ENCODE measurements at places on chromosomes 11 and 22. TPM values are rescaled to one million over a fixed set of nuclear protein-coding genes. Genes with fewer than 3 reads are reported as not detected.

DNA sequence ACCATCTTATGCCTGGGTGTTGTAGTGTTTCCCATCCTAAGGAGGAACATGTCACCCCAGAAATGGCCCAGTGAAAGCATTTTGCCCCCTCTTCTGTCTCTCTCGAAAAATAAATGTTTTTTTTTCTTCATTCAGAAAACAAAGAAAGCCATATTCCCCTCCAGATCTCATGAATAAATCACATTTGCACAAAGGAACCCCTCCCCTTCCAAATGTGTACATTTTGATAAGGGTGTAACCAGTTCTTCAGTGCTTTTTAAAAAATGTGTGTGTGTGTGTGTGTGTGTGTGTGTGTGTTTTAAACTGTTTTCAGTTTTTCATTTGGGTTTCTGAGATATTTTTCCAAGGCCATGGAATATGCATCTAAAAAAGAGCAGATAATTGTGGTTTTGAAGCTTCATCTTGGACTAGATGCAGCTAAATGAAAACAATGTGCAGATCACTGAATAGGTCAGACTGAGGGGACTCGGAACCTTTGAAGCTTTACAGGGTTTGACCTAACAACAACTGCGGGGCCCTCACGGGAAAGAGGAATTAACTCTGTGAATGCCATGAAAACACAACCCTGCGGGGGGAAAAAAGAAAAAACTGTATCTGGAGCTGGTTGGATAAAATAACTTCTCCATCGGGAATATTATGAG lies 76.4 kb downstream of the YAP1 start:
- peaks cover 5% of the 10 kb centered on the region for H3K4me1 ChIP-seq
- H3K36me3 ChIP-seq, result no peaks in the 10 kb centered on the region
- H3K27me3 ChIP-seq, result no peaks in the 10 kb centered on the region
- H3K4me3 ChIP-seq, result no peak overlapping the region
- H3K27ac ChIP-seq, result no peak overlapping the region

CRYBA4 gene
- polyA plus RNA-seq, result 3.1 TPM

- DNase-seq, result no peak
- no peaks in the 10 kb centered on the region for H3K36me3 ChIP-seq
- H3K27me3 ChIP-seq, result no peaks in the 10 kb centered on the region
- no peak overlapping the region for H3K27ac ChIP-seq
- H3K4me3 ChIP-seq, result no peak overlapping the region
These were observed 17.8 kb upstream of the BRSK2 start for GRCh38 chr11:1371836-1372465.

RAG2 gene
- polyA plus RNA-seq, result not detected

DNA sequence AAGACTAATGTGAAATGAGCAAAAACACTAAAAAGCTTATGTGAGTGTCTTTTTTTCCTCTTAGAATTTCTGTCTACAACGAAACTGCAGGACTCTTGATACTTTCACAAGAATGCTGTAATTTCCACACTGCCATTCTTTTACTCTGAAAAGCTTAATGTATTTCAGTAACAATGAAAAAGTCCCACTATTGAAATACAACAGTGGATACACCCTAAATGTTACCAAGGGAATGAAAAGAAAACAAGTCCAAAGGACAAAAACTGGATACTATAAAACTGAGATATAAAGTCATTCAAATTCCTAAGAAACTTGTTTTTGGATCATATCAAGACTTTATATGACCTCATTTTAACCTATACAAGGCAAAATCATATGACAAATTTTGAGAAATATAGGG lies 77.4 kb downstream of the SOX6 start:
- no peak overlapping the region for H3K27ac ChIP-seq
- DNase-seq, result no peak
- no peaks in the 10 kb centered on the region for H3K27me3 ChIP-seq
- no peaks in the 10 kb centered on the region for H3K36me3 ChIP-seq
- no peak overlapping the region for H3K4me3 ChIP-seq

OR6T1 gene
- not detected for polyA plus RNA-seq

BIK gene
- 9.1 TPM for polyA plus RNA-seq

DNA sequence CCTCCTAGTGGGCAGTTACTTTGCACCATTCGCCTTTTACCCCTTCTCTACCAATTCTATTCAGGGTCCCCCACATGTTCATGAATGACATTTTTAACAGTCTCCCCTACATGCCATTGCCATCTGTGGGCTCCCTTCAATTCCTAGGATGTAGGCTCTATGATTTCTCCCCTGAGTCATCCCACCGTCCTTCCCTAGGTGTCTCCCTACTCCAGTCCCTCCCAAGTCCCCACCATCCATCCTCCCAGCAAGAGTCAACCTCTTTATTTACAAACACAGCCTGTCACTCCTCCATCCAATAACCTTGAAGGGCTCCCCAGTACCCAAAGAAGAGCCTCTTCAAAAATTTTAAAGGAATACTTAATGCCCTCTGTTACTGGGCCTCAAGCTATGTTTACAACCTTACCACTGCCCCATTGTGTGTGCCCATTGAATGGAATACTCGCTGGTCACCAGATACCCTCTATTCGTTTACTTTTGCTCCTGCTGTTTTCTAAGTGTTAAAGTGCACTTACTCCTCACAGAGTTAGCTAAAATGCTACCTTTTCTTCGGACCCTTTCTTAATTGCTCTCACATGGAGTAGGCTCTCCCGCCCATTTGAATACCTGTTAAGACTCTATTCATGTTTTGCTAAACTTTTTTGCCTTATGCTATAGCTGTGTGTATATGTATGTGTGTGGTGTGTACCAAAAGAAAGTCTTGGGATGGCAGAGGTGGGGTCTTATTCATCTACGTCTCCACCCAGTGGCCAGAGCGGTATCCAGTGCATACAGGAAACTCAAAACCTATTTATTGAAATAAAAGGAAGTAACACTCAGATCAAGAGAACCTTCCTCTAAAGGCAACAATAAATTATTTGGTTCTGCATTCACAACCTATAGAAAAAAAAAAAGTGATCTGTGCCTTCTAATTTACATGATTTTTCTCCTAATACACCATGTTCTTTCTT lies 235.8 kb upstream of the CCDC90B start:
- H3K4me1 ChIP-seq, result no peaks in the 10 kb centered on the region
- H3K36me3 ChIP-seq, result no peaks in the 10 kb centered on the region
- H3K27ac ChIP-seq, result no peak overlapping the region

NAALAD2 gene
- polyA plus RNA-seq, result 2.1 TPM

- peaks cover 6% of the 10 kb centered on the region for H3K36me3 ChIP-seq
- no peaks in the 10 kb centered on the region for H3K4me1 ChIP-seq
- no peak overlapping the region for H3K27ac ChIP-seq
- no peaks in the 10 kb centered on the region for H3K27me3 ChIP-seq
These were observed 10.8 kb downstream of the CEP295 start for GRCh38 chr11:93672280-93672679.

DNA sequence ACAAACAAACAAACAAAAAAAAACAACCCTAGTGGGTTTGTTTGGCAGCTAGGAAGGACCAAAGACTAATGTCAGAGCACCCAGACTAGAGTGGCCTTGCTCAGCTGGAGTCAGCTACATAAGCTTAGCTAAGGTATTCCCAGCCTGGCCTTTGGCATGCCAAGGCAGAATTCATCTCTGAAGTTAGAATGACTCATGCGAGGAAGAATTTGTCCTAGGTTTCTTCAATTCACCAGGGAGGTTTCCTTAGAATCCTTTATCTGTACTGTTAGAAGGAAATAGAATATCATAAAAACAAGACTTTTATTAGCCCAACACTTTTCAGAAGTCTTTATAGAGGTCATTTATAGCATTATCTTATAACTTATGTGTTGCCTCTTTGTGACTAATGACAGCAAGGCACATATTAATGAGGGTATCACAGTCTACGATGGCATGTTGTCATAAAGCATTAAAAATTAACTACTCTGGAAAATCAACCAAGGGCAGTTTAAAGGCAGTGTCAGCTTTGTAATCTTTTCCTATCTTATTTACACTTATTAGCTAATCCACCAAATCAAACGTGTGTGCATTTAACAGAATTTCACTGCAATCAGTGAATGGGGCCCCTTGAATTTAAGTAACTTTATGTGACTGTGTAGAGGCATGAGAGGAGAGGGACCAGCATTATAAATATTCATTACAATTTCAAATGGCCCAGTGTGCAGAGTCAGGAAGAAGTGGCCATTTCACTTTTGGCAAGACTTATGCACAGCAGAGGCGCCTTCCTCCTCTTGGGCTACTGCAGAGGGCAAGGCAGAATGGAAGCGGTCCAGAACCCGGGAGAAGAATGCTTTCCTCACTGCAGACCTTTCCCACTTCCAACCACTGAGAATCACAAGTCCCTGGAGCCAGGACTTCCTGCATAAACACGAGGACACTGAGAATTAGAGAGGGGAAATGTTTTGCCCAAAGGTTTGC lies 36.3 kb downstream of the SLC5A1 start:
- H3K36me3 ChIP-seq, result no peaks in the 10 kb centered on the region
- no peak for DNase-seq
- H3K4me3 ChIP-seq, result no peak overlapping the region
- peaks cover 4% of the 10 kb centered on the region for H3K27me3 ChIP-seq
- H3K4me1 ChIP-seq, result no peaks in the 10 kb centered on the region

DNA sequence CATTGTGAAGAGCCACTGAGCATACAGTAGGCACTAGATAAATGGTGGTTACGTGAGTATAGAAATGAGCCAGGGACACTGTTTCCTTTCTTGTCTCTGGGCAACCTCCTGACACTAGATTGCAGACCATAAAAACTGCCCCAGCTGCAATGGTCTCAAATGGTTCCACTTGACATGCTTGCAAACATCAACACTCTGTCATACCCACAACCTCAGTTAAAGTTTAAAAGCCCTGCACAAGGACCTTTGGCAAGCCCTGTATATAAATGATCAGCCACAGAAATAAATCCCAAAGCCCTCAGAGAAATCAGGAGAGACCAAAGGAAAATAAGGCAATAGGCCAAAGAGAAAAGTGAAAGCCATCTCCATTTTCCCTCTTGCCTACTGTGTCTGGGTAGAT lies 20.7 kb downstream of the PLEKHA7 start:
- H3K27ac ChIP-seq, result no peak overlapping the region
- no peaks in the 10 kb centered on the region for H3K36me3 ChIP-seq
- DNase-seq, result no peak
- no peaks in the 10 kb centered on the region for H3K27me3 ChIP-seq
- H3K4me1 ChIP-seq, result no peaks in the 10 kb centered on the region

- no peak for DNase-seq
- no peaks in the 10 kb centered on the region for H3K36me3 ChIP-seq
- H3K27me3 ChIP-seq, result peaks cover 25% of the 10 kb centered on the region
- peaks cover 17% of the 10 kb centered on the region for H3K4me1 ChIP-seq
- no peak overlapping the region for H3K27ac ChIP-seq
- H3K4me3 ChIP-seq, result no peak overlapping the region
These were observed 18.1 kb upstream of the CDKN1C start for GRCh38 chr11:2903672-2904011.

DNA sequence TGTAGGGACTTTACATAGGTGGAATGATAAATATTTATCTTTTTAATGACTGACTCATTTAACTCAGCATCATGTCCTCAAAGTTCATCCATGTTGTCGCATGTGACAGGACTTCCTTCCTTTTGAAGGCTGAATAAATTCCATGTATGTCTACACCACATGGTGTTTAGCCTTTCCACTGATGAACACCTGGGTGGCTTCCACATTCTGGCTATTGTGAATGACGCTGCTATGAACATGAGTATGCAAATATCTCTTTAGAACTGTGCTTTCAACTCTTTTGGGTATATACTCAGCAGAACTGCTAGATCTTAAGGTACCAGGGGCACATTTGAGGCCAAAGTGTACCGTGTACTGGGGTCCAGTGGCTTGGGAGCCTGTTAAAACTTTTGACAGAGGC lies 24.1 kb downstream of the LARGE1 start:
- H3K4me1 ChIP-seq, result peaks cover 41% of the 10 kb centered on the region
- no peak for DNase-seq
- H3K27ac ChIP-seq, result peak overlapping the region; percentile 79
- H3K27me3 ChIP-seq, result no peaks in the 10 kb centered on the region
- H3K36me3 ChIP-seq, result no peaks in the 10 kb centered on the region

DNA sequence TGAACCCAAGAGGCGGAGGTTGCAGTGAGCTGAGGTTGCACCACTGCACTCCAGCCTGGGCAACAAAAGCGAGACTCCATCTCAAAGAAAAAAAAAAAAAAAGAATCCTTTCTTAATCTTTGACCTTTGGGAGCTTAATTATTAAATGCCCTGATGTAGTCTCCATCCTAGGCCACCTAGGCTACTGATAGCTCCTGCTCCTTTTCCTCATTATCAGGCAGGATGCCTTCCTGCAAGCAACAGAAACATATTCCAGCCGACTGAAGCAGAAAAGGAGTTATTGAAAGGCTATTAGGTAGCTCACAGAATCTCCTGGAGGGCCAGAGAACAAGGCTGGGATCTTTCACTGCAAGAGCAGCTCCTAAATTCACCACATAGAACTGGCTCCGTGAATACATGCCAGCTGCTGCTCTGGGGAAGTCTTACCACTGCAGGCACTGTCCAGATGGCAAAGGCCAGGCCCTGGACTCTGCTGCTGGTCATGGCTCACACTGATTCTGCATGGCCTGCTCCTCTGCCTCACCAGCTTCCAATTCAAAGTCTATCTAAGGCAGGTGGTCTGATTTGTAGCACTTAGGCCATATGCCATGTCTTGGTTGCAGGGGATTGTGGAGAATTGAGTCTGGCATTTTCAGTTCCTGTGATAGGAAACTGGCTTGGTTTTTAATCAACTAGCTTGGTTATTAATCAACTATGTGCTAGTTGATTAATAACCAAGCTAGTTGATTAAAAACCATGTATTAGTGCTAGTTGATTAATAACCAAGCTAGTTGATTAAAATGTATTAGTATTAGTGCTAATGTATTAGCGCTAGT lies 26.0 kb upstream of the POLD3 start:
- H3K27me3 ChIP-seq, result no peaks in the 10 kb centered on the region
- H3K36me3 ChIP-seq, result no peaks in the 10 kb centered on the region
- no peak overlapping the region for H3K27ac ChIP-seq

- no peak overlapping the region for H3K4me3 ChIP-seq
- DNase-seq, result no peak
- no peaks in the 10 kb centered on the region for H3K27me3 ChIP-seq
- H3K27ac ChIP-seq, result no peak overlapping the region
- H3K36me3 ChIP-seq, result no peaks in the 10 kb centered on the region
- no peaks in the 10 kb centered on the region for H3K4me1 ChIP-seq
These were observed 31.0 kb upstream of the PPP2R1B start for GRCh38 chr11:111797145-111797581.

GRCh38 chr11:66459138-66459778 lies 7.4 kb upstream of the PELI3 start:
- H3K36me3 ChIP-seq, result no peaks in the 10 kb centered on the region
- DNase-seq, result no peak
- H3K27me3 ChIP-seq, result no peaks in the 10 kb centered on the region
- H3K27ac ChIP-seq, result no peak overlapping the region
- no peaks in the 10 kb centered on the region for H3K4me1 ChIP-seq

GRCh38 chr11:125081098-125081798 lies 18.1 kb downstream of the SLC37A2 start:
- no peak overlapping the region for H3K4me3 ChIP-seq
- H3K27ac ChIP-seq, result no peak overlapping the region
- H3K36me3 ChIP-seq, result no peaks in the 10 kb centered on the region
- no peaks in the 10 kb centered on the region for H3K27me3 ChIP-seq
- DNase-seq, result no peak
- H3K4me1 ChIP-seq, result peaks cover 5% of the 10 kb centered on the region

DNA sequence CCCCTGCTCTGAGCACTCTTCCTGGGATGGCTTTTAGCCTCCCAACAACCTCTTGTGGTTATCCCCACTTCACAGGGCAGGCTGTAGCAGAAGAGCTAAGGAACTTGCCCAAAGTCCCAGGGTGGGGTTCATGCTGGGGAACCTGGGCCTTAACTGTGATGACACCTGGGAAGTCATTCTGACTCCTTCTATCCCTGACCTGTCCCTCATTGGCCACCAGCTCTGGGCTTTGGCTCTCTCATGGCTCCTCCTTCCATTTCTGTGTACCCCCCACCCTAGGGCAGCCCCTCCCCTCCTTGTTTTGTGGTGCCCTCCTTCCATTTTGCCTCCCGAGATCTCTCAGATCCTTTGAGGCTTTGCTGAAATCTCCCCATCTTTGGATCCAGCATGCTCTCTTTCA lies 2.7 kb downstream of the PPM1F start:
- no peaks in the 10 kb centered on the region for H3K36me3 ChIP-seq
- H3K4me1 ChIP-seq, result peaks cover 5% of the 10 kb centered on the region

All from H1 (cell line).